ENCODE measurements at places on chromosomes 6 and 20.
A peak's percentile ranks its signal among the peaks of the same experiment; 100 is the strongest.

DNA sequence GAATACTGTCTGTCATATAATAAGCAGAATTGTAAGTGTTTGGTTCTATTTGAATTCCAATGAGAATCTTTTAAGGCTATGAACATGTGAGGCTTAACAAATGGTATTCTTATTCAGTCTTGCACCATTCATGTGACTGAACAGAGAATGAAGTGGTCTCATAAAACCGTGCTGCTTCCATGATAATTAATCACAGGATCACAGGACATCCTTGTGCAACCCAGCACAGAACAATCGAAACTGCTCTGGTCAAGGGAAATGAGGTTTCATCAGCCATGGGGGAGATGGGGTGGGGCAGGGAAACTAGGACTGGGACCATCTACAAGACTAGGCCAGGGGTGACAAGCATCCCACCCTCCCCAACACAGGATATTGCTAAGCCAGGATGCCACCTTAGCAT is 6.0 kb downstream of the PPIL6 start:
- no peak for DNase-seq

- DNase-seq = no peak
Measured at GRCh38 chr6:151352410-151353396, 38.7 kb downstream of the ZBTB2 start.

- DNase-seq = no peak
Measured at GRCh38 chr6:26545627-26546026, 7.5 kb downstream of the HMGN4 start.

DNA sequence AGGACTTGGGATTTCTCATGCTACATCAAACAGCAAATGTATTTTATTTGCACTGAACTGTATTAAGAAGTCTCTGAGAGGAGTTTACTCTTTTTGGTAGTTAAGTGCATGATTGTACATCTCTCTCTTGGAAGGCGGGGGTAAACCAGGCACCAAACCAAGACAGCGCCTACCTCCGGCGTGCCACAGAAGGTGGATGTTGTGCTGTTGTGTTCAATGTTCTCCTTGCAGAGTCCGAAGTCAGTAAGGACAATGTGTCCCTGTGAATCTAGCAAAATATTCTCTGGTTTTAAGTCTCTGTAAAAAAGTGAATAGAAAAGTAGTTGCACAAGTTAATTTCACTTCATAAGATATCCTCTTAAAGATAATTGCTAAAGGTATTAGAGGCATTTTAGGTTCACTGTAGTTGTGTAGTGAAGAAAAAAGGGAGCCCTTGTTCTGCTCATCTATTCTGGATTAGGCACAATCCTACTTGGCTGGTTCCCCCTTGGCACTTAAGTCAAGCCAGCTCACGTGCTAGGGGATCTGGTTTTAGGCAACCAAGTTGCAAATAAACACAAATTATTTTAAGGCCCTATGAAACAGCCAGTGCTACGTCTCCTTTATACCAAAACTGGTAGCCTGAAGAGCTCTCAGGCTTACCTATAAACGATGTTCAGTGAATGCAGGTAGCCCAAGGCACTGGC is 119.7 kb upstream of the SLC2A12 start:
- DNase-seq = no peak

DNA sequence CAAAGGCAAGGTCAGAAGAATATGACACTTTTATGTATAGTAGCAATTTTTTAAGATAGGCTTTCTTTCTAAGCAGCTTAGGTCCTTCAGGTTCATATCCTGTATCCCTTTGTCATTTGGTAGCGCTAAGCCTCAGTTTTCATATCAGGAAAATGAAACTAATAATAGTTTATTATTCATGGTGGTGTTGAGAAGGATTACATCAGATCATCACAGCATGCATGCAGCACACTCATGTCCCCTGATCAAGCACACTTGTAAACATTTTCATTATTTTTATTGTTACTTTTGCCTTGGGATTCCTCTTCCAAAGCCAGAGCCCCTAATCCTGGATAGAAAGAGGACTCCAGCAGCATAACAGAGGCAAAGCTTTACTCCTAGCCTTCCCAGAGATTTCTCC is 70.2 kb upstream of the ADGRF1 start:
- no peak for DNase-seq

- DNase-seq = peak; percentile 57
Measured at GRCh38 chr20:13231031-13231752, 10.1 kb downstream of the ISM1 start.

DNA sequence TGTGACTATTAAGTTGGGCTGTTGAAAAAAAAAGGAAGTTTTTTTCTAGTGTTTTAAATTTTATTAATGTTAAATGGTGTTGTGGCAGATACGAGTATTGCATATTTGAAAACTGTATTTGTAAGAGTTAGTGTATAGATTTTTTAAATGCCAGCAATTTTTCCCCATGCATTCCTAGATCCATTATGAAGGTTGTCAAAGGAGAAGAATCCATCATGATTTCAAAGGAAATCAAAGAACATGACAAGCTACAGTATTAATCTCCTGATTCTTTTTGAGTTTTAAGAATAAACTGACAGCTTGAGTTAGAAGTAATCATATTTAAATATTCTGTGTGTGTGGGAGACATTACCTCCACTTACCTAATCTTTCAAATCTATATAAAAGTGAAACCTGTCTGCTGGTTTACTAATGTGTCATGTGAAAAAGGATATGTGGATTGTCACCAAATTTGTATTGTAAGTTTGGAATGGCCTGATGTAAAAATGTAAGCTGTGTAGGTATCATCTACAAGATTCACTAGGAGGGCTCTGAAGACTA is 111.0 kb upstream of the HS3ST5 start:
- no peak for DNase-seq

DNA sequence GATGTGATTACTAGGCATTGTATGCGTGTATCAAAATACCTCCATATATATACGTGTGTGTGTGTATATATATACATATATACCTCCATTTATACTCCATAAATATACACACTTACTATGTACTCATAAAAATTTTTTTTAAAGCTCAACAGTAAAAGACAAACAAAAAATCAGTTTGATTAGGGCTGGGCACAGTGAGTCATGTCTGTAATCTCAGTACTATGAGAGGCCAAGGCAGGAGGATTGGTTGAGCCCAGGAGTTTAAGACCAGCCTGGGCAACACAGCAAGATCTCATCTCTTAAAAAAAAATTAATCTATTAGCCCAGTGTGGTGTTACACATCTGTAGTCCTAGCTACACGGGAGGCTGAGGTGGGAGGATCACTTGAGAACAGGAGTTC is 24.6 kb downstream of the PDSS2 start:
- no peak for DNase-seq

GRCh38 chr20:19932170-19932667 is 84.9 kb upstream of the NAA20 start:
- DNase-seq = no peak

DNA sequence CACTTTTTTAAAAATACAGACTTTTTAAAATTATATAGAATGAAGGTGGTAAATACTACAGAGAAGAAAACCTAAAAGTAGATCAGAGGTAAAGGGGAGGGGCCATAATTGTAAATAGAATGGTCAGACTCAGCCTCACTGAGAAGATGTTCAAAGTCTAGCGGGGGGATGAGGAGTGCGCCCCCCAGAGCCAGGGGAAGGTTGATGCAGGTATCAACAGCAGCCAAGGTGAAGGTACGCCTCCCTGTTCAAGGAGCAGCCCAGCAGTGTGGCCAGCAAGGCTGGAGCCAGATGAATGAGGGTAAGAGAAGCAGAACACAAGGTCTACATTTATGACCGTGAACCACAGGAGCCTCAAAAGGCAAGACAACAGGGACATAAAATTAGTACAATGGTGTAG is 204.1 kb downstream of the PTPRT start:
- no peak for DNase-seq

GRCh38 chr6:41451515-41452163 is 94.5 kb upstream of the FOXP4 start:
- no peak for DNase-seq

DNA sequence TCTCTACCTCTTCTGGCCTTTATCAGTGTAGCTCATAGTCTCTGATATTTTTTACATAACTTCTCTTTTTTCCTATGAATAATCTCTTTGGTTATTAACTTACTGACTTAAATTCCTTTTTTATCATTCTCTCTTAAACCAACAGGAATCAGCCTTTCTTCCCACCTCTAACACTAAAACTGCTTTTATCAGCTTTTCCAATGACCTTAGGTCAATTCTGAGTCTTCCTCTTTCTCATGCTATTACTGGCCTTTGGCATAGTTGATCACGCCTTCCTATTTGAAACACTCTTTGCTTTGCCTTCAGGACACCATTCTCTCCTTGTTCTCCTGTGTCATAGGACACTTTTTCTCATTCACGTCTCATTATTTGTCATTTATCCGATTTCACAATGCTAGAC is 8.1 kb upstream of the HINT3 start:
- no peak for DNase-seq

- peak; percentile 82 for DNase-seq
Measured at GRCh38 chr6:167093922-167094432, 28.9 kb upstream of the CCR6 start.

GRCh38 chr6:69735027-69735426 is 61.8 kb downstream of the LMBRD1 start:
- DNase-seq = no peak

GRCh38 chr20:37503256-37503927 is 17.7 kb upstream of the NNAT start:
- DNase-seq = no peak

DNA sequence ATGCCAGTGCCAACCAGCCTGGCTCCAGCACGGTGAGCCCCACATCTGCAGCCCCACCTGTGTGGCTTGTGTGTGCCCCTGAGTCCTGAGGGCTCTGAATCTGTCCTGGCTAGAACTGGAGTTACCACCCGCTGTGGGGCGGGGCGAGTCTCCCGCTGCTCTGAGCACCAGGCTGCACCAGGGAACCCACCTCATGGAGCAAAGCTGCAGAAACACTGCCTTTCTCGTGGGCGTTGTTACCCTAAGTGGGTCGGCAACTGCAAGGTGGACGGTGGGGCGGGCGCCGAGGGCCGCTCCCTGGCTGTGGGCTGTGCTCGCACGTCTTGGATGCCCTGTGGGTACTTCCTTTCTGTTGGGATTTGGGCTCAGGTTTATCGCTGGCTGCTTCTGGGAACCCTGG is 12.7 kb upstream of the ZBTB46 start:
- no peak for DNase-seq

DNA sequence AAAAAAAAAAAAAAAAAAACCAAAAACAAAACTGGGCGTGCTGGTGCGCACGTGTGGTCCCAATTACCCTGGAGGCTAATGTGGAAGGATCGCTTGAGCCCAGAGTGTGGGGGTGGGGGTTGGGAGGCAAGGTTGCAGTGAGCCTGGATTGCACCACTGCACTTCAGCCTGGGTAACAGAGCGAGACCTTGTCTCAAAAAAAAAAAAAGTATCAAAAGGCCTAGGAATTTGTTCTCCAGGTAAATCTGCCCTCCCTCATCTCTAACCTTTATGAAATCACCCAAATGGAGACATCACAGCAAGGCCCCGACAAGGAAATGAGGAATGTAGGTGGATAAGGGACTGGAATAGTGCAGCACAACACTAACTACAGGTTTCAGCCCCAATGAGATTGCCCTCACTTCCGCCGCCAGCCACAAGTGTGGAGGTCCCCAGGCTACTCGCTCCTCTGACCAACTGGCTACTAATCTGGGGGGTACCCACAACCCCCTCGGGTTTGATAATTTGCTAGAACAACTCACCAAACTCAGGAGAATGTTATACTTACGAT is 36.8 kb upstream of the DDR1 start:
- DNase-seq = no peak

GRCh38 chr6:169850746-169851145 is 99.3 kb downstream of the ERMARD start:
- no peak for DNase-seq

GRCh38 chr6:4732691-4733315 is 43.4 kb upstream of the CDYL start:
- no peak for DNase-seq

GRCh38 chr20:35305682-35306556 is 13.7 kb upstream of the FAM83C start:
- peak; percentile 94 for DNase-seq

DNA sequence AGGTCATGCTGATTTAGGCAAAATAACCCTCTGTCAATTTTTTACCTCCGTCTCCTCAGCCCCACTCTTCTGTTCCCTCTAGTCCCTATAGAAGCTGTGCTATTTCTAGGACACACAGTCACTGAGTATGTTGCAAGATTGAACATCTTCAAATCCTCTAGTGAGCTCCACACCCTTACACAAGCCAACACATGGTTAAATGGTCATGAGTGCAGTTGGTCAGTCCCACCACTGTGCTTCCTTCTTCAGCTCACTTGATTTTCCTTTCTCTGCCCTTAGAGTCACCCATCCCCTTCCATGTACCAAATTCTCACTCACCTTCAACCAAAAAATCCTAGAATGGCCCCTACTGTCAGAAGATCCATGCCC is 48.2 kb upstream of the F13A1 start:
- DNase-seq = no peak

DNA sequence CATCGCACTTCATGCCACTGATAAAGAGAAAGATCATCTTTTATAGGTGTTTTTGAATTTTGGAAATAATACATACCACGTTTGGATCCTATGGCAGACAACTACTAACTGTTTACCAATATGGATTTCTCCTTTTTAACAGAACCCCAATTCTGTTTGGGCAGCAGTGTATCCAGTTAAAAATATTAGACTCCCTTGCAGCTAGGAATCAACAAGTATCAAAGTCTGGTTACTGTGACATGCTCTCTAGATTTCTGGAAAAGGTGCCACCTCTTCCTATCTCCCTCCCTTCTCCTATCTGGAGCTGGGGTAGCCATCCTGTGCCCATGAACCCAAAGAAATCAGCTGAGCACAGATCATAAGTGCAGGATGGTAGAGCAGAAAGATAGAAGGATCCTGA is 54.1 kb upstream of the DTNBP1 start:
- DNase-seq = no peak

- DNase-seq = peak; percentile 10
Measured at GRCh38 chr6:53811082-53811481, 16.3 kb downstream of the LRRC1 start.

DNA sequence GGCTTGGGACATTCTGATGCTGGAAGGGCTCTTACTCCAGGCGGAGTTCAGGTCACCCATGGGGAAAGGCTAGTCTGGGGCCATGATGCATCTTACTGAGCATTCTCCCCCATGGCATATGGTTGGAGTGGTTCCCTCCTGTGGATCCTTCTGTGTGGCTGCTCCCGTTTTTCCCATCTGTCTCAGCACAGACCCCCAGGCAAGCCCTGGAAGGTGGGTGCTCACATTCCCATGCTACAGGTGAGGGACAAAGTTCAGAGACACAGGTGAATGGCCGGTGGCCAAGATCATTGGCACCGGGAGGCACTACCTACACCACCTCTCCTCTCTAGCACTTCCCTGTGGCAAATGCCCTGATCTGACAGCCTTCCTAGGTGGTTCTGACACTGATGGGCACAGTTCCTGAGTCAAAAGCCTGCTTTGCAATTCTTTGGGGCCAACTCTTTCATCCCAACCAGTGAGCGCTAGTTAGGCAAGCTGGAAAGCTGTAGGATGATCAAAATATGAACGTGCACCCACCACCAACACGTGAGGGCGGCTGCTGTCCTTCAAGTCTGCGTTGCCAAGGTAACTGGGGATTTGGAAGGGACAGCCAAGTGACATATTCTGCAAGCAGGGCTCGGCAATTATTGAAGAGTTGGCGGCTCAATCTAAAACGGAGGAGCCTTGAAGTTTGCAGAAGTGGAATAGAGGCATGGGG is 124.6 kb downstream of the CDH4 start:
- DNase-seq = no peak
